Stimulated activated CD4-positive, alpha-beta T cell treated with anti-CD3 and anti-CD28 coated beads, Interleukin-1b, Interleukin-23, amount 100 ng/mL, for 24 hours (primary cell): ENCODE measurements at places on chromosomes 7 and 10.

- DNase-seq: no peak
Measured at GRCh38 chr10:42977032-42977416, 99.8 kb upstream of the RET start.

GRCh38 chr7:41148521-41148951 is 554.4 kb downstream of the INHBA start:
- no peak for DNase-seq

GRCh38 chr7:139047970-139048369 is 12.1 kb upstream of the ZC3HAV1L start:
- DNase-seq: no peak

GRCh38 chr10:79929409-79929904 is 19.4 kb downstream of the SFTPD start:
- DNase-seq: peak; percentile 62

DNA sequence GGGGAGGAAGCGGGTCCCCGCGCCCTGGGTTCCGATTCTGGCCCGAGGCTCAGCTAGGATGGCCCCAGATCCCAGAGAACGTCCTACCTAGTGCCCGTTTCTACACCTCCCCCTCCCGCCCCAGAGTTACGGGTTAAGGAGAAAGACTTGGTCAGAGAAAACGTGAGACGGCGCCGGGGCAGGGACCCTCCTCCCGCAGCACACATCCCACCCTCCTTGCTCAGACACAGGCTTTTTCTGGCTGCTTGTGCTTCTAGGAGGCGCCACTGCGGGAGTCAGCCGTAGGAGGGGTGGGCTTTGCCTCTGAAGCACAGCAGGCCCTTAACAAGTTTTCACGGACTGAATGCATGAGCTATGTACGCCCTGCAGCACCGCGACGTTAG is 104.9 kb upstream of the LEP start:
- no peak for DNase-seq

DNA sequence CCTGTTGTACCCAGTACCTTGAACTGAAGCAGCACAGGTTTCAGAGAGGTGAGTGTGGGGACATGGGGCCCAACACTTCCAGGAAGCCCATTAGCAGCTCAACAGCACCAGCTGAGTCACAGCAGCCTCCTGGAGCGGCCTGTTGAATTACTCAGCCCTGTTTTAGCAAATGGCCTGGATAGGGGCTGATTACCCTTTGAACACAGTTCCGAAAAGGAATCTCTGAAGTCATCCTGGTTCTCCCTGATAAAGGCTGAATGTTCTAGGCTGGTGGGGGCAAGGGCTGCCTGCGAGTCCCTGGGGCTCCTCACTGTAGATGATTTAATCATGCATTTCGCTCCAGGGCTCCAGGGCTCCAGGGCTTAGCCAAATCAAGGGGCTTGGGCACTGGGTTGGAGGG is 287.5 kb downstream of the GRID1 start:
- DNase-seq: no peak

DNA sequence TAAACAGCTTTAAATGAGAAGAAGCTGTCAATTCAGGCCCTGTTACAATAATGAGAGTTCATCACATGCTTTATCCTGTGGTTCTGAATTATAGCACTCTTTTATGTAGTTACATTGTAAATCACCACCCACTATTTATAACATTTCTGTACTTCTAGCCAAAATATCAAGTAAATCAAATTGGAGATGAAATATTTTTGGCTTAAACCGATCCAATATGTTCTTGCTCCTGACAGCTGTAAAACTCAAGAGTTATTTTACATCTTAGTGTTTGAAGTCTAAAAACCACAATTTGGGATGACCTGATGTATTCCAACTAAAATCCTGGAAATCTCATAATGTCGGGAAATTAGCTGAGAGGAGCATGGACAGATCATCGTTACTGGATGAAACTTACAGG is 371.2 kb upstream of the LRRN3 start:
- no peak for DNase-seq

DNA sequence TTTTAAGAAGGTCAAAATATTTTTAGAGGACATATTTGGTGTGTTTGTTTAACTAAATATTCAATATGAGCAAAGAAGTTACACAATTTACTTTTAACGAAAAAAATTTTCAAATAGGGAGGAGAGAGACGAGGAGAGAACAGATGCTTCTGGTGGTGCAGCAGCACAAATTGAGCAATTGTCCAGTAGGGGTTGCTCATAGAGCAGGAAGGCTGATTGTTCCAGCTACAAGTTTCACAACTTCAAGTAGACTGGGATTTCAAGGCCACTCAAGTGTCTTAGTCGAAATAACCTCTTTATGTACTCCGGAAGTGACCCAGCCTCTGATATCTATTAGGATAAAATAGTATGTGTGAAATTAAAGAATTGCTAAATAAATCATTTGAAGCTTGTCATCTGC is 197.9 kb downstream of the HDAC9 start:
- DNase-seq: no peak

DNA sequence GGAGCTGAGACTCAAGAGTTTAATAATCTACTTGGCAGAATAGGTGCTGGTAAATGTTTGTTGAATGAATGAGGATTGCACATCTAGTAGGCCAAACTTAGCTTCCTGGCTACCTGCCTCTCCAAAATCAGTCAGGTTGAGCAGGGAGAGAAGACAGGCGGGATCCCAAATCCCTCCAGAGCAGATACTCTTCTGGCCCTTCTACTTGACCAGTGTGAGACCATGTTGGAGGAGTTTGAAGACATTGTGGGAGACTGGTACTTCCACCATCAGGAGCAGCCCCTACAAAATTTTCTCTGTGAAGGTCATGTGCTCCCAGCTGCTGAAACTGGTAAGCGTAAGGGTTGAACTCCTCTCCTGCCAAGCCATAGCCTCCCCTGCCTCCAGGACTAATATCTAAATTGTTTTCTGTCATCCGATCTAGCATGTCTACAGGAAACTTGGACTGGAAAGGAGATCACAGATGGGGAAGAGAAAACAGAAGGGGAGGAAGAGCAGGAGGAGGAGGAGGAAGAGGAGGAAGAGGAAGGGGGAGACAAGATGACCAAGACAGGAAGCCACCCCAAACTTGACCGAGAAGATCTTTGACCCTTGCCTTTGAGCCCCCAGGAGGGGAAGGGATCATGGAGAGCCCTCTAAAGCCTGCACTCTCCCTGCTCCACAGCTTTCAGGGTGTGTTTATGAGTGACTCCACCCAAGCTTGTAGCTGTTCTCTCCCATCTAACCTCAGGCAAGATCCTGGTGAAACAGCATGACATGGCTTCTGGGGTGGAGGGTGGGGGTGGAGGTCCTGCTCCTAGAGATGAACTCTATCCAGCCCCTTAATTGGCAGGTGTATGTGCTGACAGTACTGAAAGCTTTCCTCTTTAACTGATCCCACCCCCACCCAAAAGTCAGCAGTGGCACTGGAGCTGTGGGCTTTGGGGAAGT is 2.2 kb upstream of the MBLAC1 start:
- no peak for DNase-seq

DNA sequence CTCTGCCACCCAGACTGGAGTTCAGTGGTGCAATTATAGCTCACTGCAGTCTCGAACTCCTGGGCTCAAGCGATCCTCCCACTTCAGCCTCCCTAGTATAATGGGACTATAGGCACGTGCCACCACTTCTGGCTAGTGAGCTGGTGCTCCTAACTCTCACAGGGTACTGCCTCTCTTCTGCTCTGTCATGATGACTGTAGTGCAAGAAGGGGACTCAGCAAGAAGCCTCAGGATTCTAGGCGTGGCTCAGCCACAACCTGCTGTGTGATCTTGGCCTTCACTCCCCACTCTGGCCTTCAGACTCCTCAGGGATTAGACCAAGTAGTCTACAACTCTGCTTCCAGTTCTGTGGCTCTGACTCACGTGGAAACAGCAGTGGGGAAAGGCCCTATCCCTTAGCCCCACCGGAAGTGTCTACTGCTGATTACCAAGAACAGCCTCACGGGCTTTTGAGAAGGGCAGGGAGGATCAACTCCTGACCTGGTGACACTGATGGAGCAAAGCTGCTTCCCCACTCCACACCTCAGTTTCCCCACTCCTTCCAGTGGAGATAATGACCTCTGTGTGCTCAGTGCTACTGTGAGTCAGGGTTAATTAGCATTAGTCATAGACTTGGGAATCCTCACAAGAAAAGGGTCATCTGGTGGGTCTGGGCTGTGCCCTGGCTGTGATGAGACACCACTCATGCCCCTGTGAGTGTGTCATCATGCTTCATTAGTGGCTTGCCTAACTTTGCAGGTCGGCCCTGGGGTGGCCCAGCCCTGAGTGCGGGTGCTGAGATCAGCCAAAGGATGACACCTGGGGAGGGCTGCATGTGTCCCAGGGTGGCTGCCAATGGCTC is 41.1 kb downstream of the ZC3HC1 start:
- no peak for DNase-seq
